ENCODE measurements at places on chromosomes 1 and 21.

DNA sequence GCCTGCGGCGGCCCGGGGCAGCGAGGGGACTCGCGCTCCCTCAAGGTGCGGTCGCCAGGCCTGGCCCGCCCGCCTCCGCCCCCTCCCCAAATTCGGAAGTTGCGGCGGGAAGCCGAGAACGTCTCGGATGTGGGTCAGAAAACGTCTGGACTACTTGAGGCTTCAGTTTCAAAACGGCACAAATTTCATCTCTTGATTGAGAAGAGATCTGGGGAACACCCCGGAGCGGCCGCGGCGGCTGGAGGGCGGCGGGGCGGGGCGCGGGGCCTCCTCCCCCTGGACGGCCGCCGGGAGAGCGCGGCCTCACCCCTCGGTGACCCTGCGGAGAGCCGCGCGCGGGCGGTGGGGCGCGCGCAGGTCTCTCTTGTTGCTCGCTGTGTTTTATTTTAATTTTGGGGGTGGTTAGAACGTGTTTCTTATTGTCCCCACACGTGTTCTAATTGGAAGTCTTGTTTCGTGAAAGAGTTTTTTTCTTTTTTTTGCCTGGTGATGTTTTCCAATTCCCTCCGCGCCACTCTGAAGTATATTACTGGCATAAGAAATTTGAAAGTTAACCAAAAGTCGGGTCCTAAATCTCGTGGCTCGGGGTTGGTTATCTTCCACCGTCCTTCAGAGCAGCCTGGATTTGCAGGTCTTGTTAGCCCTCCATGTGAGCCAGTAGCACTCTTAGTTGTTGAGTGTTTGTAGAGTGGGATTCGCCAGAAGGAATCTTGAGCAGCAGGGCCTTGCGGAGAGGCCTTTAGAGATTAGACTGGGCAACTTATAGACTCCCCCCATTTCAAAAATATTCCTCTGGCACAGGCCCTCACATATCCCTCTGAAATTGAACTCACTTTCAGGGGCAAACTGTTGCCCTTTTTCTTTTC lies 749 bp downstream of the PCBP3 start:
- no peak for DNase-seq

DNA sequence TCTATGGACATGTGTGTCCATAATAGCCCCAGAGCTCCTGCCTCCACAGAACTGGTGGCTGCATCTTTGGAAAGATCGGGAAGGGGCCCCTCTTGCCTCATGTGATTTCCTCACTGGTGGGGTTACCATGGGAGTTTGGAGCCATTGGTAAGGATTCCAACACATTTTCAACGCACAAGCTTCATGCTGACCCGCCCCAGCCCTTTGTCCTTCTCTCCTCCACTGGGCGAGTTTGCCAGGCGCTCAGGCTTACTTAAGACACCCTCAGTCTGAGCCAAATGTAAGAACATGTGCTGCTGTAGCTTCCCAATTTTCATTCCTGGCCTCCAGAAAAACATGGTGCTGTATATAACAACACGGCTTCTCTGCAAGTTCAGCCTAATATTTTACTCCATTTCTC lies 72.4 kb downstream of the ATP5PO start:
- no peak for DNase-seq

GRCh38 chr1:39657402-39657801 lies 14.5 kb downstream of the NT5C1A start:
- no peak for DNase-seq

GRCh38 chr1:39017266-39017665 lies 8.9 kb upstream of the NDUFS5 start:
- DNase-seq = no peak

All from ecto neural progenitor cell (in vitro differentiated cells).